ENCODE measurements at places on chromosomes 5 and 9. TPM values are rescaled to one million over a fixed set of nuclear protein-coding genes. Genes with fewer than 3 reads are reported as not detected.

DNA sequence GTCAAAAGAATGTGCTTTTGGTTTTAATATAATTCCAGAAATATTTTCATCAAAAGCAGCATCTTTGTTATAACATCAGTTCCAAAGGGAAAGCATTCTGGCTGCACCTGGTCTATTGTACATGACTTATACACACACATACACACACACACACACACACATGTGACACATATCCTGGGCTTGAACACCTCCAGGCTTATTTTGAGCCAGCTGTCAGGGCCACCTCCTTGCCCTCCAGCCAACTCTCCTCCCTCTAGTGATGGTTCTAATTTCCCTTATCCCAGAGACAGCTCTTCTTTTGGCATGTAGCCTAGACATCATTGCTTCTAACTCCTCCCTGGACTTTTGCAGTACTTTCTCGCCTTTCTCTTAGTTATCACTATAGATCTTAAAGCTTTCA, 115.0 kb downstream of the PIK3R1 start:
- no peak for DNase-seq

DNA sequence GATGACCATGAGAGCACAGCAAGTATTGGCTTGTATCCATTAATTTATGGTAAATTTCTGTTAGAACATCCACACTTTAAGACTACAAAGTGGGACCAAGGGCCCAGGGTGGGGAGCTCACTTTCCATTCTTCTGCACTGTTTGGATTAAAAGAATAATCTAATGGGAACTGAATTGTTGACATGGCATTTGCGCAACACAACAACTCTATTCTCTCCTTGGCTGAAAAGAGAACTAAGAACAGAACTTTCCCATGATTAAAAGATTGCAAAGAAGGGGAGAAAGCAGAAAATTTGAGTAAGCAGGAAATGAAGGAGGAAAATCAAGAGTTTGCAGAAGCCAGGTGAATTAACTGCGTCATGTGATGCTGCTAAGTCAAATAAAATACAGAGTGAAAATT, 143.4 kb downstream of the HINT1 start:
- no peak for DNase-seq

Gene LRRC26
- not detected for total RNA-seq

DNA sequence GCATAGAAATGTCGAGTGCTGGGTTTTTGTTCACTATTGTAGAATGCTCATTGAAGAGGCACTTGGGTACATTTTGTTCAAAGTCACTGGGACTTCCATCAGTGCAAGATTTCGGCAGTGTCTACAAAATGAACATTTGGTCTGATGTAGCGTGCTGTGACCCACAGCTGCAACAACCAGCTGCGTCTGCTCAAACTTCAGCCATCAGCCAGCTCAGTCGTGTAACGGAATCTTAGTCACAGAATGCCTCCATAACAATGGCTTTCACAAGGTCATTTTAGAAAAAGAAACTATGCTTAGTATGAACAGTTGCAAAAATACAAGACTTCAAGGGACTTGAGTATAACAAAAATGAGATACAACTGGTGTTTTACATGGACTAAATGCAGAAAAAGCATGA, 828.1 kb upstream of the GRAMD2B start:
- no peak for DNase-seq

- no peak for DNase-seq
These were observed 175.1 kb downstream of the RORB start for GRCh38 chr9:74672237-74672636.

- no peak for DNase-seq
These were observed 614.2 kb upstream of the CLINT1 start for GRCh38 chr5:158473016-158473635.

GRCh38 chr5:55926476-55926875, 68.3 kb downstream of the IL6ST start:
- no peak for DNase-seq

- DNase-seq, result no peak
These were observed 207.5 kb upstream of the TBCA start for GRCh38 chr5:77983482-77984199.

- DNase-seq, result no peak
These were observed 299.2 kb downstream of the CD180 start for GRCh38 chr5:66897356-66897755.

GRCh38 chr5:10077791-10078545, 171.7 kb downstream of the ATPSCKMT start:
- DNase-seq, result no peak

DNA sequence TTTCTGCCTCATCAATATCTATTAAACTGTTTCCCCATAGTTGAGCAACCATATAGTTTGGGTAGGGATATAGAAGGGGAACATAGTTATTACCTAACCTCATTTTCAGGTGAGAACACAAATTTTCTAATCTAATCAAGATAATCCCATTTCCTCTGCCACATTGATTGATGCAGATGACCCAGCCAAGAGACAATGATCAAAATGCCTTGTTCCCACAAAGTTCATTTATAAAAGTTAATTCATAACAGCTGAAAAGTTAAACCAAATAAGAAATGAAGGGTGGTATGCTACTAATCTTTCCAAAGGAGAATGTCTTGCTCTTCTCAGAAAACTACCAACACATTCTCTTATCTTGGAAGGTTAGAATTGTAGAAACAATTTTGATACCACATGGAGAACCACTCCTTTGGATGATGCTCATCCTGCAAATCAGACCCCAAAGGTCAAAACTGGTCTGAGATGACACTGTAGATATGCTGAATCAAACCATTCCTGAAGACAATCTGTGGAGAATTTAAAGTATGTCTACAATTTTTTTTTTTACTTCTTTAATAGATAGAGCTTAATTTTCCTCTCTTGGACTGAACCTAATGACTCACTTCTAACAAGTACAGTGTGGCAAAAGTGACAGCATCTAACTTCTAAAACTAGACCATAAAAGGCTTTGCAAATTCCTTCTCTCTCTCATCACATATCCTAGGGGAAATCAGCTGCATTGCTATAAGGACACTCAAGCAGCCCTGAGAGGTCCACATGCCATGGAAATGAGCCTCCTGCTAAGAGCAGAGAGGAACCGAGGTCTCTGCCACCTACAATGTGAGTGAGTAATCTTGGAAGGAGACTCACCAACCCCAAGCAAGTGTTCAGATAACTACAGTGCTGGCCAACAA, 586.7 kb upstream of the TUSC1 start:
- DNase-seq, result no peak
